Endothelial cell of coronary artery (primary cell): ENCODE measurements at places on chromosomes 2 and 18. TPM values are rescaled to one million over a fixed set of nuclear protein-coding genes. Genes with fewer than 3 reads are reported as not detected.

Gene RGPD5
- total RNA-seq: 23.4 and 32.8 TPM in 2 replicates

Gene FSIP2
- total RNA-seq: 0.27 and 0.38 TPM in 2 replicates

Gene TET3
- 4.6 and 5.7 TPM in 2 replicates for total RNA-seq

Gene NAT8
- total RNA-seq: not detected in 2 replicates

Gene HOXD12
- total RNA-seq: not detected in 2 replicates

Gene MATN3
- total RNA-seq: 0.85 and 1.3 TPM in 2 replicates

Gene ATL2
- total RNA-seq: 63.7 and 64.4 TPM in 2 replicates

Gene MPP4
- 7.4 and 8.9 TPM in 2 replicates for total RNA-seq

Gene IRS1
- under 0.01 and 1.6 TPM in 2 replicates for total RNA-seq

Gene SERPINB13
- not detected in 2 replicates for total RNA-seq

Gene KYNU
- not detected in 2 replicates for total RNA-seq

Gene HIBCH
- 13.2 and 17.0 TPM in 2 replicates for total RNA-seq

Gene EDAR
- total RNA-seq: not detected in 2 replicates

Gene SCN9A
- total RNA-seq: 0.47 and 1.2 TPM in 2 replicates

Gene CCDC68
- 2.3 and 5.9 TPM in 2 replicates for total RNA-seq

Gene GALNT14
- total RNA-seq: 0.45 TPM in 1 of 2 replicates, not detected in the other

Gene NOL4
- under 0.01 TPM in 1 of 2 replicates, not detected in the other for total RNA-seq

Gene DSC3
- total RNA-seq: 0.36 and 0.38 TPM in 2 replicates

Gene ACMSD
- total RNA-seq: not detected in 2 replicates

Gene KCNG2
- not detected in 2 replicates for total RNA-seq

Gene UGT1A3
- not detected in 2 replicates for total RNA-seq

Gene CLEC4F
- under 0.01 TPM in 1 of 2 replicates, not detected in the other for total RNA-seq

Gene UGT1A10
- total RNA-seq: not detected in 2 replicates

Gene RAB27B
- 0.54 and 3.5 TPM in 2 replicates for total RNA-seq

Gene SCTR
- not detected in 2 replicates for total RNA-seq

Gene SP5
- total RNA-seq: not detected in 2 replicates

Gene TFCP2L1
- under 0.01 TPM in 1 of 2 replicates, not detected in the other for total RNA-seq

Gene RAB17
- 0.94 and 1.6 TPM in 2 replicates for total RNA-seq

Gene LYPD6B
- total RNA-seq: not detected in 2 replicates

Gene TMEM163
- total RNA-seq: 2.3 and 6.6 TPM in 2 replicates

Gene KCNS3
- total RNA-seq: 0.81 and 0.94 TPM in 2 replicates

Gene ACVR2A
- 6.6 and 7.3 TPM in 2 replicates for total RNA-seq

Gene ATOH8
- 3.9 and 13.7 TPM in 2 replicates for total RNA-seq

Gene DOK1
- 14.6 and 24.3 TPM in 2 replicates for total RNA-seq

Gene DNAH7
- 0.09 TPM in 2 replicates for total RNA-seq

Gene MAPK4
- total RNA-seq: under 0.01 TPM in 1 of 2 replicates, not detected in the other

Gene GCA
- 13.8 TPM in 2 replicates for total RNA-seq

Gene DSG4
- not detected in 2 replicates for total RNA-seq

Gene SETBP1
- 0.38 and 3.2 TPM in 2 replicates for total RNA-seq

Gene TBC1D8
- total RNA-seq: 27.8 and 30.9 TPM in 2 replicates

Gene NXPH2
- total RNA-seq: not detected in 2 replicates

Gene MYO5B
- total RNA-seq: 0.54 and 1.4 TPM in 2 replicates

Gene SULT6B1
- not detected in 2 replicates for total RNA-seq
